ENCODE measurements at places on chromosomes 7 and 10.

GRCh38 chr10:31030800-31031199 lies 865 bp downstream of the ZNF438 start:
- DNase-seq = no peak

DNA sequence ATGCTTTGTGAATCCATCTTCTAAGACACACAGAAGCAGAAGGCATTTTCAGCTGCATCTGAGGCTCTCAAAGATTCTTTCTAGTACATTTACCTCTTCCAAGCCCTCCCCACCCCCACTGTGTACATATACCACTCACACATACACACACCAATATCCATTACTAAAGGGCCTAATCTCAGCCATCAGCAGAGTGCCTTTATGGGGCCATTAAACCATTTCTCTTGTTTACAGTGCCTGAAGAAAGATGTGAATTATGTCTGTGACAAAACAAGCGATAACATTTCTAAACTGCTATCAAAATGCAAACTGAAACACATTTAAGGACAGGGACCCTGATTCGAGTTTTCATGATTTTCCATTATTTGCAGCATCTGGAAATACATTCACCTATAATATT lies 40.0 kb downstream of the ETV1 start:
- DNase-seq = no peak

- no peak for DNase-seq
Observed at GRCh38 chr10:47276071-47276470, 23.9 kb upstream of the GDF10 start.

DNA sequence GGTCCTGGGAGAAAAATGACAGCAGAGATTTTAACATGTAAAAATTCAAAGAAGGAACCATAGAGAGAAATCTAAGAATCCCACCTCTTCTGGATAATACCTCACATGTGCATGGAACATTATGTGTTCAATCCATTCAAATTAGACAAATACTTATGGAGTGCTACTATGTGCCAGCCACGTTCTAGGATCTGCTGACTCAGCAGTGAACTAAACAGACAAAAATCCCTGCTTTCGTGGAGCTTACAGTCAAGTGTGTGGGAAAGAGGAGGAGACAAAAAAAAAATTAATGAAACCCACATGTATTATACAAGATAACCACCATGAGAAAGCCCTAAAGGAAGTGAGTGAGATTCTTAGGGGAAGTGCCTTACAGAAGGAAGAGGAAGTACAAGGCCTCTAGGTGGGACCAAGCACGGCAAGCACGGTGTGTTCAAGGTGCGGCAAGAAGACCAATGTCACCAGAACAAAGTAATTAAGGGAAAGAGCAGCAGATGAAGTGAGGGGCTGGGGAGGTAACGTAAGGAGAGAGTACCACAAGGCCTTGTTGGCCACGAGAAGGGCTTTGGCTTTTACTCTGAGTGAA lies 71.0 kb downstream of the SLC25A13 start:
- DNase-seq = no peak

GRCh38 chr10:11875494-11876281 lies 52.5 kb downstream of the PROSER2 start:
- DNase-seq = no peak

DNA sequence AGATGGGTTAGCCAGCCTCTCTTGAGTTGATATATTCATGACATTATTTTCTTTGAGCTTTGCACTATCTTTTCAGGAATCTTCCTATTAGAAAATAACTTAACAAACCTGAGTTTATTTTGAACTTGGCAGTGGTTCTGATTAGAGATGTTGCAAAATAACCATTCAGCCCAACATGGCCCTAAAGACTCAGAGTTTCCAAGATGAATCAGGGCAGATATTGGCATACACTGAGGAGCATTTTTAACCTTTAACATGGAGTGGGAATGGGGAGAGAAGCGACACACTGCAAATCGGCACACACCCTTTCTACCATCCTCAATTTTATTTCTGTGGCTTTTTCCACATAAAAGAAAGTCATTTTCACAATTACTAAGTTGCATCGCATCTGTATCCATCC lies 190.8 kb downstream of the TRIL start:
- DNase-seq = no peak

GRCh38 chr10:132802694-132803320 lies 16.9 kb upstream of the NKX6-2 start:
- no peak for DNase-seq

DNA sequence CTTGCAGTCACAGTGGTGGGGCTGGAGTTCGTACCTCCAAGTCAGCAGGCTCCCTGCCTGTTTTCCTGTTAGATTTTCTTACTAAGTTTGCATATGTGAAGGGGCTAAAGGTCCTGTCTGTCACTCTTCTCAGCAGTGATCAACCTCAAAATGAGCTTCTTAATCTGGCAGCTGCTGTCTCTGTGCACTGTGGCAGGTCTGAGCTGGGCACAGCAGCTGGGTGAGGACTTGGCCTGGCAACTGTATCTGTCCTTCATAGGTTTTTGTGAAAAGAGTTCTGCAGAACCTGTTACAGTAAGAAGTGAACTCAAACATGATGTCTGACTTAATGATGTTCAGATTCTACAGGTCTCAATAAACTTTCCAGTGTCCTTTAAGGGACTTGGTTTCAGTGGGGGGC lies 31.3 kb upstream of the GJD4 start:
- no peak for DNase-seq

DNA sequence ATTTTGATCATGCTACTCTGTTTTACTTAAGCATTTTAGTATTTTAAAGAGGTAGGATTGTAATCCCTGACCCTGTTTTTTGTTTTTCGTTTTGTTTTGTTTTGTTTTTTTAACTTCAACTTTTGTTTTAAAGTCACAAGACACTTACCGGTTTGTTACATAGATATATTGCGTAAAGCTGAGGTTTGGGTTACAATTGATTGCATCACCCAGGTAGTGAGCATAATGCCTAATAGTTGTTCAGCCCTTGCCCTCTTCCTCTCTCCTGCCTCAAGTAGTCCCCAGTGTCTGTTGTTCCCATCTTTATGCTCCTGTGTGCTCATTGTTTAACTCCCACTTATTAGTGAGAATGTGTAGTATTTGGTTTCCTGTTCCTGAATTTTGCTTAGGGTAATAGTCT lies 93.1 kb upstream of the TEX47 start:
- DNase-seq = no peak

- DNase-seq = no peak
Observed at GRCh38 chr10:69503001-69503895, 52.0 kb downstream of the TSPAN15 start.

GRCh38 chr7:112036071-112036470 lies 170.1 kb downstream of the DOCK4 start:
- DNase-seq = no peak

GRCh38 chr10:89063465-89063864 lies 72.9 kb downstream of the FAS start:
- no peak for DNase-seq

DNA sequence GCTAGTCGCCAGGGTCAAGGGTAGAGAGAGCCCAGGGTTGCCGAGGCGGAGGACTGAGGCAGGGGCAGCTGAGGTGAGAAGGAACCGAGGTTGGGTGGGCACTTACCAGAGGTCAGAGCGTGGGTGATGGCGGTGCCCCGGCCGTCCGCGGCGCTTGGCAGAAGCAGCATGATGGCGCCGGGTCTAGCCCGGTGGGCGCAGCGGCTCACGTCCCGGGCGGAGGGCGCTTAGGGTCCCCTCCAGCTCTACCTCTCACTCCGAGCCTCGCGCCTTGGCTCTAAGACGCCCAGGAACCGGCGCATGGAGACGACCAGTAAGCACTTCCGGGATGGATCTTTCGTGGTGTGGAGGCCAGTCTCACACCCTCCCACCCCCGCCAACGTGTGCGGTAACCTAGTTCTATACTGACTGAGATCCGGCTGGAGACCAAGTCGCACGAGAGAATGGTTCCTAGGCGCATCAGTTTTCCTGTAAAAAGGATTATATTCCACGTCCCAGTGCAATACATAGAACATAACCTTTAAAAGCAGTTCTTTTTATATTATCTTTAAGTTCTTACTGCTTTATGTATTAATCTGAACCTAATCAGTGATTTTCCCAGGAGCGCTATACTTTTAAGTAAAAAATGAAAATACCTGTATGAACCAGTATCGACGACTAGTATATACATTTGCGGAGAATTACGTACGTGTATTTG lies at the start of gene DNAJC2:
DNAJC2 (minus strand) TSS at position 315 of the 697 bp plus-strand sequence; CDS start at position 170, 145 bp downstream.
- peak; percentile 80 for DNase-seq

- DNase-seq = no peak
Observed at GRCh38 chr10:131647789-131648188, 253.0 kb upstream of the PPP2R2D start.

DNA sequence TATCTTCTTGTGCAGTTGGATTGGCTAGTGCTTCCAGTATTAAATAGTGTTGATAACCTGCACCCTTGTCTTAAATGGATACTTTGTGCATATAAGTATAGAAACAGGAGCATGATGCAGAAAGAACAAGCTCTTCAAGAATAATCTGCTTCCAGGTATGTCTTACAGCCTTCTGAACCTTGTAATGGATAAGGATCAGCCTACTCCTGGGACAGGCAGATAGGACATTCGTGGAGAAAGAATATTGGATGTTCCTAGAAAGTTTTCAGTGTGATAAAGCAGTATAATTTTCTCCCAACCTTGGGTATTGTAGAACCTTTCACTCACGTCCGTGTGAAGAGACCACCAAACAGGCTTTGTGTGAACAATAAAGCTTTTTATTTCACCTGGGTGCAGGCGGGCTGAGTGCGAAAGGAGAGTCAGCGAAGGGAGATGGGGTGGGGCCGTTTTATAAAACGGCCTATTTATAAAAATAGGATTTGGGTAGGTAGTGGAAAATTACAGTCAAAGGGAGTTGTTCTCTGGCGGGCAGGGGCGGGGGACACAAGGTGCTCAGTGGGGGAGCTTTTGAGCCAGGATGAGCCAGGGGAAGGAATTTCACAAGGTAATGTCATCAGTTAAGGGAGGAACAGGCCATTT lies 27.2 kb downstream of the C1GALT1 start:
- no peak for DNase-seq

Data from posterior cingulate gyrus (tissue), 11 donors.